ENCODE measurements at places on chromosomes 3 and 15. TPM values are rescaled to one million over a fixed set of nuclear protein-coding genes. Genes with fewer than 3 reads are reported as not detected.

DNA sequence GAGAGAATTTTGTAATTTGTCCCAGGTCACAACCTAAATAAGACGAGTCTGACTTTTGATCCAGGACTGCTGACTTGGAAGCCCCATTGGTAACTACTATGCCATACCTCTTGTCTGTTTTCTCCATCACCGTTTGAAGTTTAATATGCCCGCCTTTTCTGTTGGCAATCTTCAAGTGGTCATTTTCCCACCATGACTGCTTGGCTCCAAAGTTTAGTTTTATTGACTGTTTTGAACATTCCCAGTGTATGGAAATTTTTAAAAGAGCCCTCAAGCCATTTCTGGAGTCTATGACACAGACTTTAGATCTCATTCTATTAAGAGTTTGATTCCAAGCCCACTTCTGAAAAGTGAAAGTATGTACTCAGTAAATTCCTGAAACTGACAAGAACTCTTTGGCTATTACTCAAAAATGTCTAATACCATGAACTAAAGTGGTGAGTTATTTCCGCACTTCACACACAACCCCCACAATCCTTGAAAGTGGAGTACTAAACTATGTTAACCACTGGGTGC, 136.7 kb upstream of the ADAMTS9 start:
- ATAC-seq = no peak

- ATAC-seq = no peak
Measured at GRCh38 chr3:42844815-42845214, 30.9 kb downstream of the CYP8B1 start.

GRCh38 chr15:48798319-48798718, 12.6 kb downstream of the CEP152 start:
- ATAC-seq = no peak

GRCh38 chr3:168048414-168049330, 47.1 kb downstream of the GOLIM4 start:
- no peak for ATAC-seq

Gene FSTL1
- total RNA-seq = 10.8 TPM
